ENCODE measurements at places on chromosomes 2 and 18. TPM values are rescaled to one million over a fixed set of nuclear protein-coding genes. Genes with fewer than 3 reads are reported as not detected.

NCKAP5 gene
- not detected for polyA plus RNA-seq

SPR gene
- polyA plus RNA-seq = not detected

RAPH1 gene
- 0.13 TPM for polyA plus RNA-seq

LCLAT1 gene
- 5.1 TPM for polyA plus RNA-seq

CERKL gene
- polyA plus RNA-seq = 0.03 TPM
